ENCODE measurements at places on chromosomes 1 and 21.

DNA sequence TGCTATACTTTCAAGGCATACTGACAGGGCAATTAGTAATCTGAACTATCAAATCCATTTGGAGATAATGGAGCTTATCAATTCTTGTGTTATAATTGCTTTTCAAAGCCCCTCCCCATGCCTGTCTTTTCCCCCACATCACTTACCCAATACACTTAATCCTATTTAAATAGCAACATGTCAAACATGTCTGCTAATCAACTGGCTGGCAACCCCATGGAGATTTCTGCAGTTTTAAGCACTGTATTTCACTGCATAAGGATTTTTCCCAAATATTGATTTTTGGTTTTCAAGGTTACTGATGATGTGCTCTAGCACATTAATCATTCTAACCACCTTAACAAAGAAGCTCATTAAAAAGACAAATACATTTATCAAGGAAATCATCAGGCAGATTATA lies 800.3 kb downstream of the PLA2G4A start:
- DNase-seq = no peak

- no peak for DNase-seq
These were observed 897 bp downstream of the CYYR1 start for GRCh38 chr21:26572076-26572701.

DNA sequence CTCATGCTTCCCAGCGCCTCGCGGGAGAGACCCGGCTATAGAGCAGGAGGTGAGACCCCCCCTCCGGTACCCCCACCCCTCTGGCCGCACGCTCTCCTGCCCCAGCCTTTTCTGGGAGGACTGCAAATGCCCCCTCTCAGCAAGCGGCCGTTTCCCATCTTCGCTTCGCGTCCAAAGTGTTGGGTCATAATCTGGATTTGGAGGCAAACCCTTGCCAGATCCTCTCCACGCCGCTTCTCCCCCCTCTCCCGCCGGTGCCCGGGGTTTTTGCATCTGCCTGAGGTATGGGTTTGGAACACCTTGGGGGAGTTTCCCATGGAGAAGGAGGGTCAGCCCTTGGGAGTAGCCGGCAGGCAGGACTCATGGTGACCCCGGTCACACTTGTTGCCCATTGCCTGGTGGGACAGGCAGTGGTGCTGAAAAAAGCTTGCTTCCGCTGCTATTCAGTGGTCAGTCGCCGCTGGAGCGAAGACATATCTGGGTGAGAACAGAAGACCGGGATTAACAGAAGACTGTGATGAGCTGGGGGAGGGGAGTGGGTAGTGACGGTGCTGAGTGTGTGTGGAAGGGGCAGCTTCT lies 935 bp downstream of the KCNK2 start:
- no peak for DNase-seq

DNA sequence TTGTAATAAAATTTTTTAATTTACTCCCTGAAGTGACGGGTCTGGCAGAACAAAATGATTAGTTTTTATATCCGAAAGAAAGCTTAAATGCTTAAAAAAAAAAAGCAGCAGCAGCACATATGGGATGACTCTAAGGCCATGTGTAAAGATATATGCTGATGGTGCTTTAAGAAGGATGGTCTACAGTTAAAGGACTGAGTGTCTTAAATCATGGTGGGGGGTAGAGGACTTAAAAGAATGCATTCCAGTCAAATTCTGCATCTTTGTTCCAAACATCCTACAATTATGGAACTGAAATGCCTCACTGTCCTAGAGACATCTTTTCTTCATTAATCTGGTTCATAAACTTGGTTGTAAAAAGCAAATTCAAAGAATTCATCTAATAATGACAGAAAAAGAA lies 7.0 kb downstream of the KDM5B start:
- no peak for DNase-seq

GRCh38 chr1:84619383-84620102 lies 45.3 kb upstream of the CTBS start:
- DNase-seq = no peak

DNA sequence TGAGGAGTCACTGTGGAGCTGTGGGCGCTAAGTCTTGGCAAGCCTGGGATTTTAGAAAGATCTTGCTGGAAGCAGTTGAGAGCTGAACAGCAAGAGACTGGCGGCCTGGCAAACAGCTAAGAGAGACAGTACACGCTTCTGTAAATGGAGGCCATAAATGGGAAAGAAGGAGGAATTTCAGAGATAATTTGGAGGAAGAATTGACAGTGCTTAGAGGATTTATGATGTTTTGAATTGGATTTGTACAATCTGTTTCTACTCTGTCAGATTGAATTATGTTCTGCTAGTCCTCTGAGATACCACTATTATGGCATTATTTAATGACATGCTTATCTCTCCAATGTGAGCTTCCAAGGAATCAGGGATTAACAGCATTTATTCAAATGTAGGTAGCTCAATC lies 50.1 kb downstream of the ABCA4 start:
- no peak for DNase-seq

DNA sequence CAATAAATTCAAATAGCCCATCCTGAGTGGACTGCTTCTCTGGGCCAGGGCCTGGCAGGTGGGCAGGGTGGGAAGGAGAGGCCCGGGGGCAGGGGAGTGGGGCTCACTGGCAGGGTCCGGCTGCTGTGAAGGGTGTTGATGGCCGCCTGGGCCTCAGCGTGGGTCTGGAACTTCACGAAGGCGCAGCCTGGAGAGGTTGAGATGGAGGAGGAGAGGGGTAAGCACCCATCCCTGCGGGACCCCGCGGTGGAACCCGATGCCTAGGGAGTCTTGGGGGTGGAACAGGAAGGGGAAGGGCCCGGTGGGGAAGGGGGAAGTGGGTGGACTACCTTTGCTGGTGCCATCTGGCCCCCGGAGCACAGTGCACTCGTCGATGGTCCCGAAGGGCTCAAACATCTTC lies 7.7 kb downstream of the CELF3 start:
- no peak for DNase-seq

DNA sequence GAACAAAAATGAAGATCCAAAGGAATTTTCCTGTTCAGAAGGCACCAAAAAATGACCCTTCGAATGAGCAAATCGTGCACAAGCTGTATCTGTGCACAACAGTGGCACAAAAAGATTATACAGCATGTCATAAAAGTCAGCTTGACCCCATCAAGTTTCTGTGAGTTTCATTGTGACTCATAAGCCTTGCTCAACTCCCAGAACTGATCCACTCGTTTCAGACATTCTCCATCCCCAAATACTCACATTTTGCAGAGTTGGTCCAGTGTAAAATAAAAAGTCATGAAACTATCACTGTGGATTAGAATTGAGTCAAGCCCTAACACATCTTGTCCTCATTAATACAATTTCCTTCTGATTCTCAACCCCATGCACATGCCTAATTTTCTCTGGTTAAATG lies 174.7 kb upstream of the PKN2 start:
- DNase-seq = no peak

- no peak for DNase-seq
These were observed 76.6 kb downstream of the NDUFS5 start for GRCh38 chr1:39102537-39103327.

GRCh38 chr1:153232553-153232952 lies 15.2 kb downstream of the PRR9 start:
- no peak for DNase-seq

- no peak for DNase-seq
These were observed 85.5 kb downstream of the DDX20 start for GRCh38 chr1:111841189-111841588.

- DNase-seq = no peak
These were observed 801 bp upstream of the GORAB start for GRCh38 chr1:170530972-170531757.

DNA sequence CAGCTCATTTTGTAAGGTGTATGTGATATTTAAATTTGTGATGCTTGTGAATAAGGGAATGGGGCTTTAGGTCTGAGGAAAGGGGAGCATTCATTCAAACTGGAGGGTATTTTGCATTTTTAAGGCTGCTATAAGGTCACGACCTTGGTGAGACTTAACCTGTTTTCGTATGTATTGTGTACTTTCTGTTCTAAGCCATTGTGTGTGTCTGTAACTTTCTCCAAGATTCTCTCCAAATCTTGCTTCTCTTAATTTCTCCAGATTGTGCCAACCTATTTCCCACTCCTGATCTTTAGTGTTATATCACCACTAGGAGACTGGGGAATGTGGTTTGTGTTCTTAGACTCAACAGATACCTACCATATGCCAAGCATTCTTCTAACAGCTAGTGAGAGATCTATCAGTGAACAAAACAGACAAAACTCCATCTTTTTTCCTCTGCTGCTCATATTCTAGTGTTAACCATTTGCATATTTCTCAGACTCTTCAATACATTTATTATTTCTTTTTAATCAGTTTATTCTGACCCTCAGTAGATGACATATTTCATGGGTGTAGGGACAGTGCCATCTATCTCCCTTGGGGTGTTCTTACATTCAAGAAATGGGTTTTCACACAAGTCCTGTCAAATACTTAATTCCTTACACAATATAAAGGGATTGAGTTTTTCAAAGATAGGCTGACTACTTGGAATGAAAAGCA lies 27.5 kb downstream of the ATP1B1 start:
- no peak for DNase-seq

- DNase-seq = no peak
These were observed 43.4 kb downstream of the RSPH1 start for GRCh38 chr21:42452401-42453223.
